ENCODE measurements at places on chromosomes 16 and 17. TPM values are rescaled to one million over a fixed set of nuclear protein-coding genes. Genes with fewer than 3 reads are reported as not detected.

Gene PLSCR3
- polyA plus RNA-seq, result 145 TPM

Gene GP1BA
- polyA plus RNA-seq, result not detected

GRCh38 chr16:17340804-17341203, 130.0 kb downstream of the XYLT1 start:
- DNase-seq, result no peak

Gene DNAI2
- polyA plus RNA-seq, result not detected

- DNase-seq, result no peak
Measured at GRCh38 chr17:17081304-17081940, 39.2 kb downstream of the MPRIP start.

GRCh38 chr16:47492036-47492427, 30.9 kb downstream of the PHKB start:
- DNase-seq, result no peak

- DNase-seq, result no peak
Measured at GRCh38 chr17:49456183-49456965, 38.7 kb upstream of the NGFR start.

- no peak for DNase-seq
Measured at GRCh38 chr16:26365161-26365940, 673.6 kb downstream of the HS3ST4 start.

Gene NGFR
- polyA plus RNA-seq, result 0.83 TPM

GRCh38 chr17:46777943-46778915, 40.3 kb downstream of the WNT3 start:
- no peak for DNase-seq

DNA sequence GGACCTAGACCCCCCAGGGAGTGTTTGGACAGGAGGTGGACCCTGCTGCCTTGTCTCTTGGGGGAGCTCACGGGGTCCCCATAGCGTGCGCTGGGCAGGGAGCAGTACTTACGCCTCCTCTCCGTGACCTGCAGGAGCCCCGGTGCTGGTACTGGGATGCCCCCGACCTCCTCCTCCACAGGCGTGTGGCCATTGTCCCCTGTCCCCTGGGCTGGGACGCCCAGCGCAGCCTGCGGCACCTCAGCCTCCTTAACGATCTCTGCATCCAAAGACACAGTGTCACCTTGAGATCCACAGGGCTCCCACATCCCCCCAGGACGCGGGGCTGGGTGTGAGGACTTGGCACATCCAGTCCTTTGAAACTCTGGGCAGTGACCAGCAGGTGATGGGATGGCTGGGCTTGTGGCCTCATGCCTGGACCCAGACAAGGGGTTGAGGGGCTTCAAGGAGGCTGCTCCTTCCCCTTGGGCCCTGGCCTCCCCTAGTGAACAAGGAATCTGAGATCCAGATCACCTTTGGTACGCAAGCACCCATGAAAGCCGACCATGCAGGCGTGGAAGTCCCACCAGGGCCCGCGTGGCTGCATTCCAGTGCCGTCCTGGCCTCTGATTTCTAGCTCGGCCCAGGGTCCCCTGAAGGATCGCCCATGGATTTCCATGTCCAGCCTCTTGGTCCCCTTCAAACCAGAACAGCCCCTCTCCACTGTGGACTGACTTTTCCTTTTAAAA, 9.9 kb downstream of the DBNDD1 start:
- no peak for DNase-seq

DNA sequence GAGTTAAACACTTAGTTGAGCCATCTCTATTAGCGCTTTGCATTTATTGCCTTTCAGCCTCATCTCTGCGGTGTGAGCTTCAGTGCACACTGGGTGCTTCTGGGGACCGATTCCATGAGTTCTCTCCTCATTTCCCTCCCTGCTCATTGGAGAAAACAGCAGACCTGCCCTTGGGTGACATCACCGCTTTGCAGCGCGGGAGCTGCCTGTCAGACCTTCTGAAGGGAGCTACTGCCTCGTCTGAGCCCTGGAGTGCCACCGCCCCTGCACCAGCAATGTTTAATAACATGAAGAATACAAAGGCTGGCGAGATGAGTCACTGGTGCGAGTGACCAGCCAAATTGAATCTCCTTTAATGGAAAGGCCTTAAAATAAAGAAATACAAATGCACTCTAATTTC, 30.2 kb upstream of the CPPED1 start:
- DNase-seq, result no peak

DNA sequence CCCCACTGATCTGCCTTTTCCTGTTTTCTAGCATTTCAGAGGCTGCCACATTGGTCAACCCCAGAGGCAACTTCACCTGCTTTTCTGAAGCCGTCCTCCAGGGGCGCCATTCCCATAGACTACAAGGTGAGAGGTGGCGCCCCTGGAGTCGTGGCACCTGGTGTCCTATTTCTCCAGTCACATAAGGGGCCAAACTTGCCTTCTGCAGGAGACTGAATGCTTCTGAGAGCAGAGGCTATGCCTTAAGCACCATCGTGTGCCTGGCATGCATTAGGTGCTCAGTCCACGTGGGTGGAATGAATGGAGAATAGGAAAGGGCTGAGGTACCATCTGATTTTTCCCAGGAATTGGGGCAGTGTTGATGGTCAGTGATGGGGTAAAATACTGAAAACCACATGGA, 164.8 kb downstream of the HAPSTR1 start:
- no peak for DNase-seq

DNA sequence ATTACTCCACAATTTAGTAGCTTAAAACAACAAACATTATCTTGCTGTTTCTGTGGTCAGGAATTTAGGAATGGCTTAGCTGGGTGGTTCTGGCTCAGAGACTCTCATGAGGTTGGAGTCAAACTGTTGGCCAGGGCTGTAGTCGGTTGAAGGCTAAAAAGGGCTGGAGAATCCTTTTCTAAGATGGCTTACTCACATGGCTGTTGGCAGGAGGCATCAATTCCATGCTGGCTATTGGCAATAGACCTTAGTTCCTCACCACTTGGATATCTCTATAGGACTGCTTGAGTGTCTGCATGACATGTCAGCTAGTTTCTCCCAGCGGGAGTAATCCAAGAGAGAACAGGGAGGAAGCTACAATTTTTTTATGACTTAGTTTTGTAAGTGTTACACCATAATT, 6.6 kb upstream of the EFCAB13 start:
- DNase-seq, result no peak

DNA sequence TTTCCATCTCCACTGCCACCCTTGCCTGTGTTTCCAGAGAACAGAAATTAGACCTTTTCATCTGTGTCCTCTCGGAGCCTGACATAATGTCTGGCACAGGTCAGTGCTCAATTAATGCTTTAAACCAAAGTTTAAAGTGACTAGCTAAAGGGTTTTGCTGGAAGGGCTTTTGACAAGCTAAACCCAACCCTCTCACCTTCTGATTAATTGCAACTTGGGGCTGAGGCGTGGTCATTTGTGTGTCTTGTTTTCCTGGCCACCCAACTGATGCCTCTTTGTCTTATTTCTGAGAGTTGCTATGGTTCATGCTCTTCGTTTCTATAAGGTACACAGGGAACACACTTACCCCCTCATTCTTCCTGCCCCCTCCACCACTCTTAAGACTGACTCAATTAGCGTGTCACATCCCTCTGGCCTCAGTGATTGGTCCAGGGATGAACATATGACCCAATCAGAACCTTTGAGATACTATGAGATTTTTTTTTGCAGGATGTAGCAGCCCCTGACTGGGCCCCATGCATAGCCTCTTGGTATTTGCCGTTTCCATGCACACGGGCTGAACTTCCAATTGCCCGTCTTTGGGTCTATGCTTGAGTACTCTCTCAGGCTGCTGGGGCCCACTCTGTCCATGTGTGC, 15.8 kb upstream of the BRD7 start:
- DNase-seq, result no peak

Measured in foreskin keratinocyte (primary cell).